ENCODE measurements at places on chromosomes 6 and 20.

GRCh38 chr6:132087391-132087790 lies 136.2 kb upstream of the CCN2 start:
- no peak for DNase-seq

- no peak for DNase-seq
Observed at GRCh38 chr6:111939902-111940301, 66.7 kb upstream of the FYN start.

- no peak for DNase-seq
Observed at GRCh38 chr20:56373942-56374341, 15.2 kb downstream of the FAM210B start.

GRCh38 chr20:60513141-60513540 lies 554.9 kb downstream of the CDH26 start:
- DNase-seq = no peak

DNA sequence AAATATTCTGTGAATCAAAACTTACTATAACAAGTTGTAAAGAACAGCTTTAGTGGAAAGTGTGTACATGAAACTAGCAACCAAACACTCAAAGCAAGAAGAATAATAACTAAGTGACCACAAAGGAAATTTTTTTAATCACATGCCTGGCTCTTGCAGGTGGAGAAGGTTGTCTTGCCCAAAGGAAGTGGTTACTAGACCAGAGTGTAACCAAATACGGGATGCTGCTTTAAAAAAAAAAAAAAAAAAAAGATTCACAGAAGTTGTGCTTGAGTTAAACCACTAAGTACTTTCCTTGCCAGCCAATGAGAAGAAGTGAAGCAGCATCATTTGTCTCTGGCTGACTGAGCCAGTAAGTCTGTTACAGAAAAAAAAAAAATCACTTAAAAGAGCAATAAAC lies 19.1 kb upstream of the HLA-DQB1 start:
- DNase-seq = no peak

DNA sequence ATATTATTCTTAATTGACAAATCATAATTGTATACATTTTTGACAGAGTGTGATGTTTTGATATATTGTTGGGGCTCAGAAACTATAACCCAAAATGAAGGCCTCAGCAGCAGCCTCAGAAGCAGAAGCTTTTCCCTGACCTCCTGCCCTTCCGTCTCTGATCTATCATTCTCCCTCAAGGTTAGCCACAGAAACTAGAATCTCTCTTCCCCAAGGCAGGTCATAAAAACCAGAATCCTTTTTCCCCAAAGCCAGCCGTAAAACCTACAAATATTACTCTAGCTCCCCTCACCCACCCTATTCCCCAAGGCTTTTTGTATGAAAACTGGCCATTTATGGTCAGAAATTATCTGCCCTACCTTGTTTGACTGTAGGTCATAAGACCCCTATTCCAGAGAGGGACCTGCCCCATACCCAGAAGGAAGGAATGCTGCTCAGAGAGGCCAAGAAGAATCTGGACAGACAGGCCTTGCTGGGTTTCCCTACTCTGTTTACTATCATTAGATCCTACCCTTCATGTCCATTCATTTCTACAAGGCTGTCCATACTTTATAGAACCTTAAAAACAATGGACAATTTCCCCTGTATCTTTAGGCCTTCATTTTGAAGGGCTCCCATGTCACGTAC lies 14.5 kb downstream of the OR2B2 start:
- no peak for DNase-seq

DNA sequence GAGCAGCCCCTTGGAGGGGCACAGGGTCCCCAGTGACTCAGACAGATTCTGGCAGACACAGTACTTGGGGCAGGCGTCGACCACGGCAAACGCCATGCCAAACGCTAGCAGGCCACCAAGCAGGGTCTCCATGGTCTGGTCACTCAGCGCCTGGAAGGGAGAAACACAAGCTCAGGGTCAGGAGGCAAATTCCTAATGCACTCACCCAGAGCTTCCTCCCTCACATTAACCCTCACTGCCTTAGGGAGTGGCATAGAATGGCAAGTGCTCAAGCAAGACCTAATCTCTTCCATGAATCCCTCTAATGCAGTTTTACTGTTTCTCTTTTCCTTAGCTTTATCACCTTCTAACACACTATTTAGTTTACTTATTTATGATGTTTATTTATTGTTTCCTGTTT lies 154.2 kb downstream of the LRFN2 start:
- DNase-seq = no peak

- no peak for DNase-seq
Observed at GRCh38 chr6:47483853-47484546, 6.4 kb downstream of the CD2AP start.

DNA sequence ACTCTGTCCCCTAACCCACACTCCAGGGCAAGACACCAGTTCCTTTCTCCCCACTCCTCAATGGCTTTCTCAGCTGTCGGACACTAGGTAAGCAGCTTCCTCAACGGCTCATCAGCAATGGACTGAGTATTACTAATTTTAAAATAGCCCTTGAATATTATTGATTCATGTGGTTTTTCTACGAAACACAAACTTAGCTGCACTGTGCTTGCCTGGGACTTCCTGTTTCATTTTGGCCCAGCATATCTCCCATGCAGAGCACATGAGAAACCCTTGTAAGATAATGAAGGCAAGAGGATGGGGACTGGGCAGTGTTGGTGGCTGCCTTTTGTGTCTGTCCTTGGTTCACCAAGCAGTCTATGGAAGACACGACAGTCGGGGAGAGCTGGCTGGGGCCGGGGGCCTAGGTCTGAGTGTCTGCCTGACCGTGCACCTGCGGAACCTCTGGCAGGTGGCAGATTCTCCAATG lies 48.9 kb downstream of the RNASET2 start:
- no peak for DNase-seq

DNA sequence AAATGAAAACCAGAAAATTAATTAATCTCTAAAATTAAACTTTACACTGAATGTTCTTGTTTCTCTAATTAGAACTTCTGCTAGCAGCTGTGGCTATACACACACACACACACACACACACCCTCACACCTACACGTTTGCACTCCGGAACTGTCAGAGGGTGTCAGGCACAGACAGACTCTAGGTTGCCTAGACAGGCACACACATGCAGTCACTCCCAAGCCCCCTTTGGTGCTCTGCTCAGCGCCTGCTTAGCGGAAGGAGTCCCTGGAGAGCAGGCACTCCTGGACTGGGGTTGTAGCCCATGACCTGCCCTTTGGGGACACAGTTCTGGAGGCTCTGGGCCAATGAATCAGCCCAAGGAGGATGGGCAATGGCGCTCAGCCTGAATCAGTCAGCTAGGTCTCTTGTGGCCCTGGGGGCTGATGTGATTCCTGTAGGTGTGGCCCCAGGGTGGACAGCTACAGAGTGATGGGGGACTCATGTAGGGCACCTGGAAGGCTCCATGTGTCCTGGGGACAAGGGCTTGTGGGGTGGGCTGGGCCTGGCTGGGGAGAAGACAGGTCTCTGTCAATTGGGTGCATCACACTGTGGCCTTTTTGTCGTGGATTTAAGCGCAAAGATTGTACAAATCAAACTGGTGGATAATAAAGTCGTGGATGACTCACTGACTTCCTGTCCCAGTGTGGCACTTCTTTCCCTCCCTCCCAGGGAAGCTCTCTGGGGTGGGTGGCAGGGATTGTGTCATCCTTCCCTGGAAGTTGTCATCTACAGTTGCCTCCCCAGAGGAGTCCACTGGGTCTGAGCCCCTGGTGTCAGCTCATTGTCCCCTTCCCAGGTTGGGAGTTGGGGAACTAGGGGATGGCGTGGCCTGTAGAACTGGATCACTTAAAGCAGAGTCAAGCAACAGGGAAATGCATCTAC lies 8.8 kb downstream of the TMEM151B start:
- no peak for DNase-seq

- DNase-seq = no peak
Observed at GRCh38 chr6:163842467-163842866, 427.9 kb downstream of the QKI start.

DNA sequence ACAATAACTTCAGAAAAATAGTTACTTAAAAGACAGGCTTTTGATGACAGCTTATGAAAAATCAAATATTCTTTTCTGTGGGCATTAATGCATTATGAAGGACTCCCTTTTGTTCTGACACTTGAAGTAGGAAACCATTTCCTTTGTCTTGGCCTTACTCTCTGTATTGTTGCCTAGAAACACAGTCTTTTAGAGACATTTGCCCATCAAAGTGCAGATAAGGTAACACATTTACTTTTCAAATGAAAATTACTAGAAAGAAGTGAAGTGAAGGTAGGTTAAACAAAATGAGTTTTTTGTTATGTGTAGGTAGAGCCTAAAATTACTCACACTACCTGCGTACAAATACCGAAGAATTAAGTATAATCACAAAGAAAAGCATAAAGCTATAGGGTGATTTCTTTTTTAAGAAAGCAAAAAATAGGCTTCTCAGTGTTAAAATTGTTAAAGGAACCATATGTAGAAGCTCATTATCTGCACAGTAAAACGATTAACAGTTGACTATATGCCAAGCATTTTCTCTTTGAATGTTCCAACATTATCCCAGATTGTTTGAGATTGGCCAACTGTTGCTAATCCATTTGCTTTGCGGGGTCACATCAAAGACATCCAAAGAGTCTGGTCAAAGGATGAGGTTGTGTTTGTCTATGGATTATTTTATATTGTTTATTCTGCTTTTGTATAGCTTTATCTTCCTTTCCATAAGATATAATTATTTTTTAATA lies 542.0 kb upstream of the RNF217 start:
- DNase-seq = no peak

GRCh38 chr6:154234019-154234772 lies 122.4 kb downstream of the IPCEF1 start:
- no peak for DNase-seq

DNA sequence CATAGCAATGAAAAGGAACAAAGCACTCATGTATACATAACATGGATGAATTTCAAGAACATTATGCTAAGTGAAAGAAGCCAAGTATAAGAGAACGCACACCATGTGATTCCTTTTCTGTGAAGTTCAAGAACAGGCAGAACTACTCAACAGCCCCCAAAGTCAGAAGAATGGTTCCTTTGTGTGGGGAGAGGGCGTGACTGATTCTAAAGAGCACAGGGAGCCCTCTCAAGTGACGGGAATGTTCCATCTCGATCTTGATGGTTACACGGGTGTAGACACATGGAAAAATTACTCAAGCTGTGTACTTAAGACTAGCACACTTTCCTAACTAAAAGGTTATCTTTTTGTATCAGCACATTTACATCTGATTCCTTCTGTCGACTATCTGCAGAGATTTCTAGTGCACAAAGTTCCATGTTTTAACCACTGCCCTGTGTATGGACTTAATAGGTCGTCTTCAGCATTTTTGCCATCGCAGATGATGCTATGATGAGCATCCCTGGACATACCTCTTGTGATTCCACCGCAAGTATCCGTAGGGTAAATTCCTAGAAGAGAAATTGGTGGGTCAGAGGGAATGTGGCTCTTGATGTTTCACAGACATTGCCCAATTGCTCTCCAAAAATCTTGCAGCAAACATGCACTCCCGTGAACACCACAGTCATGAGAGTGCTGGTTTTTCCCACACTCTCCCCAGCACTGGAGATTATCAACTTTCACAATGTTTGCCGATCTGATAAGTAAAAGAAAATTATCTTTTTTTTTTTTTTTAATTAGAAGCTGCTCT lies 279.3 kb downstream of the BMP7 start:
- DNase-seq = no peak

DNA sequence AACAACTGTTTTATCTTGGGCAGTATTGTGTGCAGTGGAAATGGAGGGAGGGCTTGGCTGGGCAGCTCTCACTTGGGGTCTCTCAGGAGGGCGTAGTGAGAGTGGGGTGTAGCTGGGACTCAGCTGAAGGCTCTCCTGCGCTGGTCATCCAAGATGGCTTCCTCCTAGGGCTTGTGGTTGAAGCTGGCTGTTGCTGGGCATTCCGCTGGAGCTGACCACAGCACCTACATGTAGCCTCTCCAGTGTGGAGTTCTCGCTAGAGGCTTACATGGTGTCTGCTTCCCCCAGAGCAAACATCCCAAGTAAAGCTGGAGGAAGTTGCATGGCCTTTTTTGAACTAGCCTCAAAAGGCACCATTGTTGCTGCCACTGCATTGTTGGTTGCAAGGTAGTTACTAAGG lies 344.1 kb upstream of the MARCKS start:
- no peak for DNase-seq

DNA sequence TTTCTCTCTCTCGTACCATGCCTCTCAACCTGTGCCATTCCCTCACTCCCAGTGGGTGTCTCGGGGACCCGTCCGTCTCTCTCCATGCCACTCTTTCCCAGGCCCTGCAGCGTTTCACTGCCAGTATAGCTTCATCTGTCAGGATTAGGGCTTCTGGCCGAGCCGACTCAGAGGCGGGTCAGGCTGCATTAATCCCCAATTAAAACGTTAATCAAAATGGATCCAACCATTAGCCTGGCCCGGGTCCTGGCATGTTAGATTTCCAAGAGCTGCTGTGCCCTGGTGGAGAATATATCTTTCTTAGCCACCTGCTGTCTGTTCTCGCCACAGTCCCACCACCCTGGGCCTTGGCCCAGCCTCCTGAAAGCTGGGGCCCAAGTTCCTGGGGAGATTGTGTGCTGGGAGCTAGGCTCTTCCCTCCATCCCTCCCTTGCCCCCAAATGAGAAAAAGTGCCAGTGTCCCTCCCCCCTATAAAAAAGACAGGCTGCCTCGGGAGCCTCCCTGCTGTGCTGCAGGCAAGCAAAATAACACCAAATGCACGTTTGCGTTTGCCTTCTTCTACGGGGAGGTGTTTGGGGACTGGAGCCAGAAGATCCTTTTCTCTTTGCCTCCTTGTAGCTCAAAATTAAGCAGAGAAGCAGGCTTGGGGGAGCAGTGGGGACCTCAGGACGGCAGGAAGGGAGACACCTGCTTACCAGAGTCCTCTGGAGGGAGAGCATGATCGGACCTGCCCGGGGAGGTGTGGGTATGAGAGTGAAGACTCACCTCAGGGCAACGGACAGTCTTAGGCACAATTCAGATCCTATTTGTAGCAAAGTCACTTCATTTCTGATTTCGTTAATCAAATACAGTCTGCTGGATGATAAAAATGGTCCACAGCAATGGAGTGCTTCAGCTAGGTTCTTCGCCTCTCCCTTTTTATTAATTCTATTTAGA lies 3.0 kb downstream of the KCNG1 start:
- DNase-seq = no peak

GRCh38 chr6:3081960-3082359 lies 13.7 kb downstream of the RIPK1 start:
- DNase-seq = no peak

DNA sequence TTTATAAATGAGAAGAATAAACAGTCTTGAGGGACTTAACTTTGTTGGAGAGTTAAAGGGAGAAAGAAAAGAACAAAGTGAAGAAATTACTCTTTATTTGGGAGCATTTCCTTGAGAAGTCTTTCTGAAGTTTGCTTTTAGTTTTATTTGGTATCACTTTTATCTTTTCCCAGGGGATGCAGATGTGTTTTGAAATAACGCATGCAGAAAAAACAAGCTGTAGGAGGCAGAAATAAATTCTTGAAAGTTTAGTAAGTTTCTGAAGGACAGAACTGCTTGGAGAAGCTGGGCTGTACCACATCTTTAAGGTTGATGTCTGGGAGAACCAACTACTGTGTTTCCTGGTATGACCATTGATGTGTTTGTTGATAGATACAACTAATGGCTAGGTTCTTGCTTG lies 75.0 kb downstream of the PLCB4 start:
- DNase-seq = no peak

All from HCT116 (cell line).